ENCODE measurements at places on chromosomes 16 and 17.

GRCh38 chr17:59331929-59332748, 684 bp downstream of the YPEL2 start:
- no peak for DNase-seq

DNA sequence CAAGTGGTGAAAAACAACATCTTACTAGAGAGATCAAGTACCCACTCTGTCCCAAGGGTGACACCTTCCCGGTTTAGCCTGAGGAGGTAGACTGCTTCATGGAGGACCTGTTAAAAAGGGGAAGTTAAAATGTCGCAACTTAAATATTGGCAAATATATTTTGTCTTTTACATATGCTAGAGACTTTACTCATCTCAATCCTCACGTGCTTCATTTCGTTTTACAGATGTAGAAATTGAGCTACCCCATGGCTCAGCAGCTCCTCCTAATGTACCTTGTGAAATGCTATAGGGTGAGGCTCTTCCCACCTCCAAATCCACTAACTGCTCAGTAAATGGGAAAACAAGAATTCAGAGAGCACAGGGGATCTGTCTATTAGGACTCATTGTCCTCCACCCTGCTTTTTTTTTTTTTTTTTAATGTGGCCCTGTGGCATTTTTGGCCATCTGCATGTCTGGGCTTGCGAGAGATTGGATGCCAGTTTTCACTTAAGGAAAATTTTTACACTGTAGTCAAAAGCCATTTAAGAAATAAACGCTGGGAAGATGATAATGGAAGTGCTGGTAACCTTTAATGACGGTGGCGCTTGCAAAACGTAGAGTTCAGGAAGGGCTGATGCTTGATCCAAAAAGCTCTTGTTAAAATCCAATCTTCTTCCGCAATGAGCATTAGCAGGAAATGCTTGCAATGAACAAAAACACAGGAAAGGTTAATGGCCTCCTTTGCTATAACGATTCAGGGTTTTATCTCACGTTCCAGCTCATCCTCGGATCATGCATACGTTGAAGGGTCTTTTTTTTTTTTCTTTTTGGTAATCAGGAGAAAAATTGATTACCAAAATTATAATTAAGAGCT, 39.8 kb downstream of the HSBP1 start:
- DNase-seq = no peak

- no peak for DNase-seq
Observed at GRCh38 chr17:8020776-8021564, 17.9 kb upstream of the ALOX15B start.

GRCh38 chr17:41528959-41529353, 848 bp upstream of the KRT19 start:
- no peak for DNase-seq

DNA sequence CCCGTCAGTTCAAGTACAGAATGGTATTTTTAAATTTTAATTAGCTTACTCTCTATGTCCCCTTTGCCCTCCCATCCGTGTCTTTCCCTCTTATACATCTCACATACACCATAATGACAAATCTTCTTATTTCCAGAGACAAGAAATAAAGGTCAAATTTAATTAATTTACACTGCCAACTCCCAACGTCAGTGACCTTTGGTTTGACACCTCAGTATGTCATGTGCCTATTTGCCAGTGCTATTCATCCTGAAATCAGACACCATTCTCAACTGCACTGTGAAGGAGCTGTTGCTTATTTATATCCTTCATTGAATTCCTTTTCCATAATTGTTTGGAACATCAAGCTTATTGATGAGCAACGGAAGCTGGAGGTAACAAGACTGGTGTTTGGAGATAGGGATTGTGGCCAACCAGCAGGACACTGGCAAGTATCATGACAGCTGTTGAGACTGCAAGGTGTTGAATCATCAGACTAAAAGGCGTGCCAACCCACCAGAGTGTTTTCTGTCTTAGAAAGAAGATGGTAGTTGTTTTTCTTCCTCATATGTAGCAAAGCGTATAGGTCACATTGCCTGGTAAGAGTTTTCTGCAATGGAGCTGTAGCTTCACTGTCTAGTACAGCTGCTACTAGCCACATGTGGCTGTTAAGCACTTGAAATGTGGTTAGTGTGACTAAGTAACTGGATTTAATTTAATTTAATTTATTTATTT, 12.5 kb downstream of the CALCOCO2 start:
- DNase-seq = no peak

GRCh38 chr16:15031586-15031985, 24.3 kb downstream of the NTAN1 start:
- no peak for DNase-seq

GRCh38 chr16:50839920-50840729, 98.2 kb downstream of the CYLD start:
- DNase-seq = no peak

DNA sequence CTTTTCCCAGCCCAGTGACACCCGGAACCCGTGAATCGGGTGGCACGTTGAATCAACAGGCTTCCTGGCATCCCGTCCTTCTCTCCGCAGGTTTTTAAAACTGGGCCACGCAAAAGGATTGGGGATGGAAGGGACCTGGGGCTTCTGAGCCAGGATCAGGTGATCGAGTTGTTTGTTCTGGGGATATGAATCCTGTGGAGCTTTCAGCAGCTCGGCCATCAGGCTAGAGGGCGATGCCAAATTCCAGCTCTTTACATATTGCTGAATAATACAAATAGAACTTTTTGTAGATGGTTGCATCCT, 473 bp downstream of the SUPT6H start:
- DNase-seq = no peak

- no peak for DNase-seq
Observed at GRCh38 chr17:44010966-44011647, 3.7 kb downstream of the TMEM101 start.

DNA sequence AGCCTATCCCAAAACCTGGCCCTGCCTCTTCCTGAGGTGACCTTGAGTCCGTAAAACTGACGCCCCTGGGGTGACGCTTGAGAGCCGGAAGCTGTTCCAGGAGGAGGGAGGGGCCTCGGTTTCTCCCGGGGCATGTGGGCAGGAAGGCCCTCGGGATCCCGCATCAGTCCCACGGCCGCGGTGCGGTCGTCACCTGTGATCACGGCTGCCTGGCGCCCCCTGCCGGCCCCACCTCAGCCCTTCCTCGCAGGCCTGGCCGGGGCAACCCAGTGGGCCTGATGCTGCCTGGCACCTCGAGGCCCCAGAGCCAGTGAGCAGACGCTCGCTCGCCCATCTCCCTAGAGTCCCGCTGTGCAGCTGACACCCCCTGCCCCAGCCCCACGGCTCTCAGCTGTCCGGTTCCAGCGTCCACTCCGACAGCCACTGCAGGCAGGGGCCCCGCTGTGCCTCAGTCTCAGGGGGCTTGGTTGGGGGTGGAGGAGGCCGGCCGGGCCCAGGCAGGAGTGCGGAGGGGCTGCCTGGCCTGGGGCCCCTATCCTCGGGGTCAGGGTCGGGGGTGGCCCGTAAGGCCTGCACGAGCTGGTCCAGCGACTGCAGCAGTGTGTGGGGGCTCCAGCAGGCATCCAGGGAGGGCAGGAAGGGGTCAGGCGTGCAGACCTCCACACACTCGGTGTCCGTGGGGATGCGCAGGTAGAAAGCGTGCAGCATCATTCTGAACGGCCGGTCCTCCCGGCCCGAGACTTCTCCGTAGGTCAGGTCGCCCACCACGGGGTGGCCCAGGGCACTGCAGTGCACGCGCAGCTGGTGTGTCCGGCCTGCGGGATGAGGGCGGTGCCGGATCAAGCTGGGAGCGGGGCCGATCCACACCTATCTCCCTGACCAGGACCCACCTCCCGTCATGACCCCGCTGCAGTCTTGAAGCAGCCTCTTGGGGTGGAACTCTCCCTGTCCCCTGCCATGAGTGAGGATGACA, 2.3 kb downstream of the RPUSD1 start:
- DNase-seq = peak; percentile 71

DNA sequence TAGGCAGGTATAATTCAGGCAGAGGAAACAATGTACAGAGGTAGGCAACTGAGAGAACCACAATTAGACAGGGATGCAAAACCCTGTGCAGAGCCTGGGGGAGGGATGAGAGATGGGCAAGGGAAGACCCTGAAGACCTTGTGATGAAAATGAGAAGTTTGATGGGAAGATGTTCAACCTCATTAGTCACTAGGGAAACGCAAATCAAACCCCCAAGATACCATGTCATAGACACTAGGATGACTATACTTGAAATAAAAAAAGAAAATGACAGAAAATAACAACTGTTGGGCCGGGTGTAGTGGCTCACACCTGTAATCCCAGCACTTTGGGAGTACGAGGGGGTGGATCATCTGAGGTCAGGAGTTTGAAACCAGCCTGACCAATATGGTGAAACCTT, 813.1 kb downstream of the CDH11 start:
- no peak for DNase-seq

DNA sequence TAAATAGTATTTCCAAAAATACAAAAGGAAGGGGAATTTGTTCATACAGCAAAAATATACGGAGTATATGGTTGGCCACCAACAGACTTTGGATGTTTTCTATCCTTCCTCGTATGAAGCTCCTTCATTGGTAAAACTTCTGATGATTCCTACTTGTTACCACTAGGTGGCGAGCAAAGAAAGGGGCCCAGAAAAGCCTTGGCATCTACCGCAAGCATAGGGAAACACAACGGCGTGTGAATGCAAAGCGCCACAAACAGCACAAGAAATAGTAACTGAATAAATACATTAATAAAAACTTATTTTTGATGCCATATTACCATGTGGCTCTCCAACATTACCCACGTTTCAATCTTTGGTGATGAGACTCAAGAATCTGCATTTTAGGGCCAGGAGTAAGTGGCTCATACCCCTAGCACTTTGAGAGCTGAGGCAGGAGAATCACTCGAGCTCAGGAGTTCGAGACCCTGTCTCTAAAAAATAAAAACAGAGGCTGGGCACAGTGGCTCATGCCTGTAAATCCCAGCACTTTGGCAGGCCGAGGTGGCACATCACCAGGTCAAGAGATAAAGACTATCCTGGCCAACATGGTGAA, 34.5 kb downstream of the YWHAE start:
- peak; percentile 36 for DNase-seq

GRCh38 chr16:73150786-73151185, 102.9 kb upstream of the ZFHX3 start:
- DNase-seq = no peak

- DNase-seq = no peak
Observed at GRCh38 chr16:17471719-17472461, 1.1 kb upstream of the XYLT1 start.

DNA sequence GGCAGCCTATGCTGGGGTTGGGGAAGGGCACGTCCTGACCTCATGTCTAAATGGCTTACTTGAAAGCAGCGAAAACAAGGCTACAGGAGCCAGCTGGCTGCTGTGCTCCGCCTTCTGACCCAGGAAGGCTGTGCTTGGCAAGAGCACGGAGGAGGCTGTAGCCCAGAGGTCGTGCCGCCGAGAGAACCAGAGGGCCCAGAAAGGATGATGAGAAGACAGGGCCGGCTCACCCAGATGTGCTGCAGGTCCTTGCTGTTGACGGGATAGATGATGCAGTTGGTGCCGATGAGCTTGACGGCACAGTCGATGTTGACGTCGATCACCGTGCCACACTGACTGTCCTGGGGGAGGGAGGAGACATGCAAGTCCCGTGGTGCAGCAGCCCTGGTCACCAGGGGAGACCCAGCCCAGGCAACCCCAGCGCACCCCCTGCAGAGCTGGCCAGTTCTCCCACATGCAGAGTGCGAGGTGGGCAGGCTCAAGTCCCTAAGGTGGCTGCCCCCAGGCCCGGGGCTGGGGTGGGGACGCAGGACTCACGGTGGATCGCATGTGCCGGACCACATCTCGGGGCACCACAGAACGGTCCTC, 20.7 kb downstream of the SPHK1 start:
- DNase-seq = no peak

DNA sequence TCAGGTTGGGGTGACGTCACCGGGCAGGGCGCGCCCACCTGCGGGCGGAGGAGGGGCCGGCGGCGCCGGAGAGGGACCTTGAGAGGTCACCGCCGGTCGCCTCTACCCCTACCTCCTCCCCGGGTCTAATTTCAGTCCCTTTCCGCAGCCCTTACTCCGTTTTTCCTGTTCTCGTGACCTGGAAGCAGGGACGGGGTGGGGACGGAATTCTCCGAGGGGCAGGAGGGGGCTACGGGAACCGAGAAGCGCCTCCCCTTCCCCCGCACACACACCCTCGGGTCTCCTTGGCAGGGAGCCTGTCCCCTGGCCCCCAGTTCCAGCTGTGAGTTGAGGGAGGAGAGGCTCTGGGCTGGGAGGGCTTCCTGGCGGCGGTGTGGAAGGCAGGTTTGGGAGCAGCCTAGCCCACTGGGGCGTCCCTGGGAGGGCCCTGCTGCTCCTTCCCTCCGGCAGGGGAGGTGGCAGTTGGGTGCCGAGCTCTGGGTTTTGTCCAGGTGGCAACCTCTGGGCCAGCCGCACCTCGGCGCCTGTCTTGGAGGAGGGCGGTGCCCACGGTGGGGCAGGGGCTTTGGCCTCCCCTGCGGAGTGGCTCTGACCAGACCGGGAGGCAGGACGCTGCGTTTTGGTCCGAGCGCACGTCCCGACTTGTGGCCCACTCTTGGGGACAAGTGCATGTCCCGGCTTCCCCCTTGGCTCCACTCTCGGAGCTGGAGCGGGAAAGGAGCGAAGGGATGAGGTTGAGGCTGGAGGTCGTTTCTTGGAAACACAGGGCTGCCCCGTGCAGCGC, 773 bp downstream of the SYNGR3 start:
- no peak for DNase-seq

DNA sequence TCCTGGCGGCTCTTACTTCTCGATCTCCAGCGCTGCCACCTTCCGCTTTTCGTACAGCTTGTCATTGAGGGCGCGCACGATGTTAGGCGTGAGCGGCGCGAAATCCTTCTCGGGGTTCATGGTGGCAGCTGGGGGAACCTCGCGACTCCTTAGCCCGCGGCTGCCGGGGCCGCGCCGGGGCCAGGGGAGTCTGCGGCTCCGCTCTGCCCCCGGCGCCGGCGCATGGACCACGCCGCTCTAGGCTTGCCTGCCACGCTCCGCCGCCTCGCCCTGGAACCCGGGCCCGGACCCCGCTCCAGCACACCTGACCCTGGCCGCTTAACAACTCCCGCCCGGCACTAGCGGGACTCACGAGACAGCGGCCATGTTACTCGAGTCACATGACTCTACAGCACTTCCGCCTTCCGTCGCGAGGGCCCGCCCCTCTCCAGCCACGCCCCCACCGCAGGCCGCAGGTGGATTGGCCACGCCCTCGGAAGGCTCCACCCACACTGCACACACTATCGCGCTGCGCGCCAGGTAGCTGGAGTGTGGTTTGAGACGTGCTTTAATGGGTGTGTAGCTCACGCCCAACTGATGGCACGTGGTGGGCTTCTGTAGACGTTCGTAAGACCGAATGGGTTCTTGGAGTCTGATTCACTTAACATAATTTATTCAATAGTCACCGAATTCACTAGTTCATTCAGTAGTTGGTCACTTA, at the start of gene VAC14:
VAC14 (minus strand) TSS at position 378 of the 700 bp plus-strand sequence; CDS start at position 120, 258 bp downstream.
- peak; percentile 97 for DNase-seq

DNA sequence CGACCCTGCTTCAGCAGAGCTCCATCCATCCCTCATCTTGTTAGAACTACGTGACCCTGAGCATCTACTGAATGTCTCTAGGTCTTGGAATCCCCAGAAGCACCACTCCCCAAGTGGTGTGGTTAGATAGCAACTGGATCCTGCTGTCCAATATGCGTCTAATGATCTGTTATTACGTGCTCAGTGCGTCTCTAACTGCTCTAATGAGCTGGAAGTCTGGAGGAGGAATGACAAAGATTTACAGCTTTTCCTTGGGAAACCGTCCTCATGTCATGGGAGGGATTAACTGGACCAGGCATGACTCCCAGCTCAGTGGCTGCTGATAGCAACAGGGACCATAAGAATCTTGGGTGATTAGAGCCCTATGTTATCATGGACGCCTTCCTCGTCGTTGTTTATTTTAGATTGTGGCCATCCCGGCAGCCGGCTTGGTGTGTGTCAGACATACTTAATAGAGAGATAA, 150.9 kb downstream of the HS3ST3B1 start:
- no peak for DNase-seq

GRCh38 chr16:86306811-86307513, 203.4 kb upstream of the FOXF1 start:
- no peak for DNase-seq
